ENCODE measurements at places on chromosomes 3 and 15.

- DNase-seq: no peak
Measured at GRCh38 chr3:134143828-134144401, 106.7 kb downstream of the RYK start.

- DNase-seq: no peak
Measured at GRCh38 chr15:36110659-36110993, 468.8 kb upstream of the CDIN1 start.

DNA sequence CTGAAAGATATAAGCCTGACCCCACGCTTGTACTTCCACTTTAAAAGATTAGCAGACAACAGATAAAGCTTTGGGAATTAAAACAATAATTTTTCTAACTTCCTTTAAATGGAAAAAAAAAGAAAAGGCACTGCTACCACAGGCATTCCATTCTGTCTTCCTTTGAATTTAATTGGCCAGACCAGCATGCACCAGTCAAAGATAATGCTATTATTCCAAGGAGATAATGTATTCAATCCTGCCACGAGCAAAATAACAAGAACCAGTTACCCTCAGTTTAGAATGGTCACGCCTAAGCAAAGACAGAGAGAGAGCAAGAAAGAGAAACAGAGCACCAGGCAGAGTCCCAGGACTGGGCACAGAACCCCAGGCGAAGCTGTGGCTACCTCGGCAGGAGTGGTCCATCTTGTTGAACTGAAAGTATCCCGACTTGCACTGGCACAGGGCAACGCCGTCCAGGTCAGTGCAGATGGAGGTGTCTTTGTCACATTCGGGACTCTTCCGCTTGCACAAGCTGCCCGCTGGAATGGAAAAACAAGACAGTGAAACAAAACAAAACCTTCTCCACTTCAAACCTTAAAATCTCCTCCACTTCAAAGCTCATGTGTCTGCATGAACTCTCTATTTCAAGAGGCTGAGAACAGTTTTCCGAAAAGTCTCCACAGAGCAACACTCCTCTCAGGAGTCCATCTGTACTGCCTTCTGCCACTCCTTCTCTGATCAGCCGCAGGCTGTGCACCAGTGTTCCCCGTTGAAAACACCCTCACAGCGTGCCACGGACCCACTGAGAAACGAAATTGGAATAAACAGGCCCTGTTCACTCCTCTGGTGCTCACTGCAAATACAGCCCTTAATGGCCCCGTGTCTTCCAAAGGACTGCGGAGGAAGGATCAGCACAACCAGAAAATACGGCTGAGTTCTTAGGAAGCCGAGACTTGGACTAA is 58.2 kb downstream of the HEG1 start:
- DNase-seq: no peak

DNA sequence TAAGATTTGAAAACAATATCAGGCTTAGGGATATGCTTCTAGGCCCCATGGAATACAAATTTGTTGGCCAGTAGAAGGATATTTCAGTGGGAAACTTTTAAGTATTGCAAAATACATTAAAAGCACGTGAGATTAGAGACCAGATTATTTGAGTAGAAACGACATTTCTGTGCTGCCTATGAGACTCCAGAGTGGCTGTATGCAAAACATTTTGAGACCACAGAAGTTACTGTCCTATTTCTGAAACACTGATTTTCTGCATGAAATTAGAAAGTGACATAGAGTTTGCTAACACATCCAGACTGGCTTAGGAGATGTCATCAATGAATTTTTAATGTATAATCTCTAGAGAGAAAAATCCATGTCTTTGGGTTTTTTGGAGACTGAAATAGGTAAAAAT is 99.8 kb downstream of the KCNH8 start:
- no peak for DNase-seq

- no peak for DNase-seq
Measured at GRCh38 chr3:38446812-38447211, 6.9 kb upstream of the ACVR2B start.

- no peak for DNase-seq
Measured at GRCh38 chr15:80140909-80141308, 11.9 kb upstream of the FAH start.

DNA sequence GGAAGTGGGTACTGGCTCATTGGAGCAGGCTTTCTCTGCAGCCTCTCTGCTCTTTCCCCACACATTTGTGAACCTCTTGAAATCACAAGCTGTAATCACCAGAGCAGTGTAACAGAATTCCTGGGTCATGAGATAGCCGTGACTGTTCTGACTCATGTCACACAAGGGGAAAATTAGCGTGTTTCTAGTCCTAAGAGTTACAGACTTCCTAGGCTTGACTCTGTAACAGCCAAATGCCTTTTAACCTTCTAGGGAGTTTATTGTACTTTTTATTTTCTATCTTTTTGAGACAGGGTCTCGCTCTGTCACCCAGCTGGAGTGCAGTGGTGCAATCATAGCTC is 54.7 kb upstream of the TRAK1 start:
- DNase-seq: no peak

DNA sequence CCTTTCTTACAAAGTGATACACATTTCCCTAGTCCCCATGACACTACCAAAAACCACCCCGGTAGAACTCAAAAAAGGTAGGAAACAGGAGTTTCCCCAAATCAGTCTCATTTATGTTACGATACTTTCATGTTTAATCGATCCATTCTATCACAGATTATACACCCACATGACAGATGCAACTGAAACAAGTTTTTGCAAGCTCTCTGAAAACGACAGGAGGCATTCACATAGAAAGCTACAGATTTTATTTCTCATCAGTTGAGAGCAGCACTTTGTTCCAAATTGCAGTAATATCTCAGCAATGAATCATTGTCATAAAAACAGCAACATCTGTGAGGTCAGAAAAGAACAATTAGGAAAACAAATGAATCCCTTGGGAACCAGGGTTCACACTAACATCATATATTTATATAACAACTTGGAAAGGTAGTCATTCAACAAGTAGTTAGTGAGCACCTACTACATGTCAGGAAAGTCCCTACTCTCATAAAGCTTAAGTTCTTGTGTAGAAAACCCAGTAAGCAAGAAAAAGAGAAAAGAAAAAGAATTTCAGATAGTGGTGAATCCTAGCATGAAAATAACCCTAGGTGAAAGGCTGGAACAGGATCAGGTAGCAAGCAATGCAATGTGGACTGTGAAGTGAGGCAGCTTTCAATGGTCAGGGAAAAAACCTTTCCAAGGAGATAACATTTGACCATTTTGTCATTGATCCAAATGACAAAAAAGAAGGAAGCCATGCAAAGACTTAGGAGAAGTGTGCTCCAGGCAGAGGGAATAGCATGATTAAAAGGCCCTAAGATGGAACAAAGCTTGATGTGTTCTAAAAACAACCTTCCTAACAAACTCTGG is 8.3 kb downstream of the PLD1 start:
- no peak for DNase-seq

DNA sequence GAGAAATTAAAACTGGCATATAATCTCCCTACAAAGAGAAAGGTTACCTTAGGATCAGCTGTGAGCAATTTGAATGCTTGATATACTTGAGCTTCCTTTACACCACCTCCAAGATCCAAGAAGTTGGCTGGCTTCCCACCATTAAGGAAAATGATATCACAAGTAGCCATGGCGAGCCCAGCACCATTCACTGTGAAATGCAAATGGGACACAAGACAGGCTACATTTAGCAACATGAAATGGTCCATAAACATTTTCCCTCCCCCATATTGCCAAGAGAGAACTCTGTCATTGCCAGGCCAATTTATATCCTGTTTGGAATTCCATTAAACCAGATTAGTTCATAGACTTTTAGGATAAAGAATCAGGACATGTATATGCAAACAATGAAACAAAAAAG is 158.7 kb downstream of the SUCLG2 start:
- no peak for DNase-seq

DNA sequence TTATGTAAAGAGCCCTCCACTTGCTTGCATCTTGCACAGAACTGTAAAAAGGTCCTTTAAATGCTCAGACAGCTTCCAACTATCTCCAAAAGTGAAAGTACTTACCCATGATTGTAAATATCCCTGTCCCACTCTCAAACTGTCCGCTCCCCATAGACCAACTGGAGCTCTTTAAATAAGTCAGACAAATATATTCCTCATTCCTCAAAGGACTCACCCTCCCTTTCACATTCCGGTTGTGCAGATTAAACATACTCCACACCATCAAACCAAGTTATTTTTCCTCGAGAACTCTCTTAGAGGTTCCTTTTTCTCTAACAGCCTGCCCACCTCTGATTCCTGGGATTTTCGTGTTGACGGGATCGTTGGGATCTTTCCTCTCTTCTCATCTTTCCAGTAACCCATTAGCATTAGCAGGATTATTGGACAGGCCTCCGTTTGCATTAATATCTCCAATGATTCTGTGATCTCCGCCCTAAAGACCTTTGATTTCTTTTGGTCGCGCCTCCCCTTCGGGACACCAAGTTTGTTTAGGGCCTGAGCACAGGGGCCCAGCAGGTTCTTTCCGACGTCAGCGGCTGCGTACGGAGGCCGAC is 763 bp downstream of the GOLGB1 start:
- no peak for DNase-seq

GRCh38 chr15:45704329-45705249 is 69.8 kb downstream of the SQOR start:
- DNase-seq: no peak

GRCh38 chr3:120489421-120489820 is 38.6 kb upstream of the FSTL1 start:
- DNase-seq: no peak

GRCh38 chr3:101848326-101848725 is 988 bp upstream of the NFKBIZ start:
- no peak for DNase-seq

GRCh38 chr3:97037294-97037943 is 223.0 kb downstream of the EPHA6 start:
- no peak for DNase-seq

DNA sequence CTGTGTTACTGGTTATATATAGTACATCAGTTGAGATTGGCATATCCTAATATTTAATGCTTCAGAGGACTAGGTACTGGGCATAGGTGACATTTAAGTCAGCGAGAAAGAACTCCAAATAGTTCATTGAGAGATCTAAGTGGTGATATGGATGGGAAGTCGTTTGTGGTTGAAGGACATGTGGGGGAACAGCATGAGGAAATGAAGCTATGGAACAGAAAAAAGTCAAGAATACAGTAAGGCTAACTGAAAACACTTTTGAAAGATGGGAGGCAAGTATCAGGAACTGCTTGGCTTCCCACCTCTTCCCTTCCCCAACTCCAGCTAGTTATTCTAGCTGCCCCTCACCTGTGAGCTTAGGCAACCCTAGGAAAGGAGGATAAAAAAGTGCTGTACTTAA is 3.7 kb upstream of the MYO5A start:
- DNase-seq: no peak

GRCh38 chr3:187522293-187522692 is 147.9 kb downstream of the SST start:
- DNase-seq: no peak

GRCh38 chr15:60571008-60571420 is 92.1 kb upstream of the ICE2 start:
- DNase-seq: no peak

DNA sequence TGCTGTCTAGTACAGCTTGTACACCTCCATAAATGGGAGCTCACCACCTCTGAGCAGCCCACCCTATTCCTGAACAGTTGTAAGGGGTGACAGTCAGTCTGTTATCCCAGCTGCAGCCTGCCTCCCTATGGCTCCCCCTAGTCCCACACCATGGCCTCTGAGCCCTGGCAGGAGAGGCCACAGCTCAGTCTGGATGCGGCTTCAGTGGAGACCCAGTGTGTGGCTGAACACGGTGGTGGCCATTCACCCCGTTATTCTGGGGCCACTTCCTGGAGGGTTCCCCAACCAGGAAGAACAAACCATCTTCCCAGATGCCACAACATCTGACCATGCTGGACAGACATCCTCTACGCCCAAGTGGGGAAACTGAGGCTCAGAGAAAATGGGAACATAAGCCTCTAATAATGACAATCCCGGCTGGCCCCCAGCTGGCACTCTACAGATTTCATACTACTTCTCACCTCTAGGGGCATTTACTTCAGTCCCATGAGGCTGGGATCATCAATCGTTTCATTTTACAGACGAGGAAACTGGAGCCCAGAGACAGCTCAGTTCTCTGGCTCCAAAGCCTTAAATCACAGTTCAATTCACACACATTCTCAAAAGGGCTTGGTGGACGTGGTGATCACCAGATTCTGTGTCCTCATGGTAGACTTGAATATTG is 9.2 kb upstream of the GRIP2 start:
- DNase-seq: no peak

DNA sequence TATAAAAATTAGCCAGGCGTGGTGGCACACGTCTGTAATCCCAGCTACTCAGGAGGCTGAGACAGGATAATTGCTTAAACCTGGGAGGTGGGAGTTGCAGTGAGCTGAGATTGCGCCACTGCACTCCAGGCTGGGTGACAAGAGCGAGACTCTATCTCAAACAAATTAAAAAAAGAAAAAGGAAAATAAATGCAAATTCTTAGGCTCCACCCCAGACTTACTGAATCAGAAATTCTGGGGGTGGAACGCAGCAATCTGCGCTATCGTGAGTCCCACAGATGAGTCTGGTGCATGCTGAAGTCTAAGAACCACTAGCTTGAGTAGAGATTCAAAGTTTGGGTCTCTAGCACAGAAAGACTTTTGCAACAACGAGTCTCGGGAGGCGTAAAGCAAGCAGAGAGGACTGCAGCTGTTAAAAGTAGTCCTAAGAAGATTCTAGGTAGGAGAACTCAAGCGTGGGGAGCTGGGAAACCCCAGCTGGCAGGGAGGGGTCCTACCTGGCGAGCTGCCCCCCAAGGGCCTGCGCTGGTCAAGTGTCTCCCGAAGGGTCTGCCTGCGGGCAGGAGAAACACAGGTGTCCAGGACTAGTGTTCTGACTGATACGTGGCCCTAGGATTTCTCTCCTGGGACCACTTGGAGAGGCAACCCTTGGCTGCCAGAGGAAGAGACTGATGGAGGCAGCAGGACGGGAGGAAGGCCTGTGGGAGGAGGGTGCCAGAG is 21.9 kb downstream of the CEP19 start:
- DNase-seq: no peak

DNA sequence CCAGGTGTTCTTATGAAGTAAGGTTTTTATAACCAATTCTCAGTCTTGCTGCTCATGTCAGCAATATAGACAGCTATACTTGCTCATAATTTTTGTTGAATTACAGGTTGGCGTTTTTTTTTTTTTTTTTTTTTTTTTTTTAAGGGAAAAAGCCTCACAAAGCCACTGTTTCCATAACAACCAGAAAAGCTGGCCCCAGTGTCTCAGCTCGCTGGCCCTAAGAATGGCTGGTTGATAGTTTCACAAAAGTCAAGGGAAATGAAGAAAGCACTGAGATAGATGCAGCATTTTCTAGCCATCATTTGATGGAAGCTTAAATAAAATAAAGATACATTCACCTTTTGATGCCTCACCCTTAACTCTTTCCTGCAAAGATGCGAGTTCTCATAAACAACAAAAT is 121.9 kb downstream of the C3orf70 start:
- DNase-seq: no peak

GRCh38 chr3:142982038-142982773 is 18.7 kb upstream of the PAQR9 start:
- DNase-seq: no peak

- DNase-seq: no peak
Measured at GRCh38 chr3:121488628-121489027, 57.2 kb downstream of the POLQ start.

- no peak for DNase-seq
Measured at GRCh38 chr15:45449916-45450867, 71.8 kb upstream of the GATM start.

Measured in GM18507 (cell line).